Stimulated activated CD4-positive, alpha-beta T cell treated with anti-CD3 and anti-CD28 coated beads, Interleukin-4, amount 100 ng/mL, for 48 hours (primary cell): ENCODE measurements at places on chromosomes 11 and 22.

- no peak for DNase-seq
Measured at GRCh38 chr11:129374081-129374992, 1.3 kb upstream of the BARX2 start.

DNA sequence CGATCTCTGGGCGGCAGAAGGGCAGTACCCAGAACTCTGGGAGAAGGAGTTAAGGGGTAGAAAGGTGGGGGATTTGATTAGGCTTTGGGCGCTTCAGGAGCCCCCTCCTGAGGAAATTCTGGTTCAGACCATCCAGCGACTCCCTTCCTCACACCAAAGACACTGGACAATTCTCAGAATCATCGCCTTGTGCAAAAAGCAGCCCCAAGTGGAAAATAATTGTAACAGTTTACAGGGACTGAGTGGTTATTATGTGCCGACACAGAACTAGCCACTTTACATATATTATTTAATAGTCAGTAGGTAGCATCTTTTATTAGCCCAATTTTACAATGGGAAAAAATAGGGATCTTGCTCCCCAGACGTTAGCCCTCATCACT lies 662 bp upstream of the TRIM3 start:
- no peak for DNase-seq

DNA sequence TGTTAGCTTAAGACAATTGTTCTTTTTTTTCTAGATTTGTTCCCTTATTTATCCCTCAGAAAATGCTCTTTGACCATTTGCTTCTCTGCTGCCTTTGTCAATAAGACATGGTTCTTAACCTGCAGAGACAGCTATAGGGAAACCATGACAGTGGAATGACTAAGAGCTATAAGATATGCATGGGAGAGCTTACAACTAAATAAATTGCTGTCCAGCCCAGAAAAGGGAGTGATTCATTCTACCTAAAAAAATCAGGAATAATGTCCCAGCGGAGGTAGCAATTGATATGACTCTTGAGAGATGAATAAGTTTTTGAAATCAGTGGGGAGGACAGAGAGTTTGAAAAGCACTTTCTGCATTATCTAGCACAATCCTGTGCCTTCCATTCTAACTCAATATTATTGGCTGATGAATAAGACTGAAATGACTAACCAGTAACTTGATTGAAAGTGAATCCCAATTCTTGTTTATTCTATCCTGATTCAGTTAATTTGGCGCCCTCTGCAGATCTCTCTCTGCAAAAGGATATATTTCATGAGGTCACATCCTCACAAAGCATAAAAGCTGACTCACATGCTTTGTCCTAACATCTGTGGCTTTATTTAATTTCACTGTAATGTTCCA lies 680.5 kb upstream of the API5 start:
- DNase-seq: no peak

DNA sequence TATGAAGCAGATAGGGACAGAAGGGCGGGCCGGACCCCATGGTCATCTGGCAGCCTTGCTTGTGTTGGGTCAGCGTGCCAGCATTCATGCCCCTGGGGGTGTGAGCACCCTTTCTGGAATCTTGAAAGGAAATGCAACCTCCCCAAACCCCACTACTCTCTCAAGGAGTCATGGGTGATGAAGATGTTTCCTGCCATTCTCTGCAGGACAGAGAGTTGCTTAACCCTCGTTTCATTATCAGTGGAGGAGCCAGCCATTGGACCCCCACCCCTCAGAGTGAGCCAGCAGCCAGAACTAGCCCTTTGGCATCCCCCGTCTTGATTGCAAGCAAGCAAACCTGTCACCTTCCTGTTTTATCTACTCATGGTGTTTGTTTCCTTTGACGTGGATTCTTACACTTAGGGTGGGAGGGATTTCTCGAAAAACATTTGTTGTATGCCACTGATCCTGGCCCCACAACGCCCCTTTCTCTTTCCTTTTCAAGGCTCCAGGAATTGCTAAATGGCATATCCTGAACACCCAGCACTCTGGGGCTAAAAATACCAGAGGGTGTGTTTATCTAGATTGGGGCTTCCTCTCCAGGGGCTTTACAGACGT lies 258.3 kb downstream of the ETS1 start:
- no peak for DNase-seq
